SK-N-SH (cell line): ENCODE measurements at places on chromosomes 2 and 18.

DNA sequence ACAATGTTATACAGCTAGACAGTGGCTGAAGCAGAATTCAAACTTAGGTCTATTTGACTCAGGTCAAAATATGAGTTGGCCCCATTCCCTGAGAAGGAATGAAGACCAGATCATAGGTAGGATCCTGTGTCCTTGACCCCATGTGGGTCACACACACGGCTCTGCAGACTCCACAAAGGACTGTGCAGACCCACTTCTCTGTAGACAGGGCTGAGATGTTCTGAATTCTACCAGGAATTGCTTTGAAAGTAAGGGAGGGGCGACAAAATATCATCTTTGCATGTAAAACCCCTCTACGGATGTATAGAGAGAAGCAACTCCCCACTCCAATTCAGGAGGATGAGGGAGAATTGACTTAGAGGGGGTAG, 62.3 kb upstream of the CTIF start:
- no peak for DNase-seq

GRCh38 chr18:62281684-62282083, 43.4 kb upstream of the TNFRSF11A start:
- DNase-seq = no peak

- no peak for DNase-seq
Observed at GRCh38 chr2:189569295-189569910, 11.2 kb downstream of the SLC40A1 start.

DNA sequence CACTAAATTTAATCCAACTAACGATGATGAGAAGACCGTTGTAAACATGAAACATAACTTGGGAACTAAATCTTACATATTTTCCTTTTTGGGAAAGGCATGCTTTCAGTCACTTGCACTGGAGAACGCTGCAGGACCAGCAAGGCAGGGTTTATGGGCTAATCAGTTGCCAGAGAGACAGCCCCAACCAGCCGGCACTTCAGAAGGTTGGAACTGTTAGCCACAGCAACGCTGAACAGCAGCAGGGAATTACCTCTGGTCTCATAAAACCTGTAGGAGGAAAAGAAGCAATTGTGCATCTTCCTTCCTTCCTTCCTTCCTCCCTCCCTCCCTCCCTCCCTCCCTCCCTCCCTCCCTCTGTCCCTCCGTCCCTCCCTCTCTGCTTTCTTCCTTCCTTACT, 33.9 kb upstream of the SIX2 start:
- DNase-seq = no peak

DNA sequence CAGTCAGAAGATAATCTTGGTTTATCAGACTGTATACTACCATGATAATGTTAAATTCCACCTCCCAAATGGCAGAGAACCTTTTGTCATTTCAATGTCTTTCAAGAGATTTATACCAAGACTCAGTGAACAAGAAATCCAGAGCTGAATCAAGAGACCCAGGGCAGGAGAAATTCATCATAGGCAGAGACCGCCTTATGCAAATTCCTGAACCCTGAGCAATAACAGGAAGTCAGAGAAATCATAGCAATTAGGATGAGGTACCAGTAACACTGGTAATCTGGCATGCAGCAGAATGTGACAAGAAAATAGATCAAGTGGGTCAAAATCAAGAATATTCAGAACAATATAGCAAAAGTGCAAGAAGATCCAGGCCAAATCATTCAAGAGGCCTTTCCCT, 412.4 kb upstream of the LRATD1 start:
- no peak for DNase-seq

GRCh38 chr2:197786010-197786877, 1.1 kb upstream of the BOLL start:
- DNase-seq = peak; percentile 81

DNA sequence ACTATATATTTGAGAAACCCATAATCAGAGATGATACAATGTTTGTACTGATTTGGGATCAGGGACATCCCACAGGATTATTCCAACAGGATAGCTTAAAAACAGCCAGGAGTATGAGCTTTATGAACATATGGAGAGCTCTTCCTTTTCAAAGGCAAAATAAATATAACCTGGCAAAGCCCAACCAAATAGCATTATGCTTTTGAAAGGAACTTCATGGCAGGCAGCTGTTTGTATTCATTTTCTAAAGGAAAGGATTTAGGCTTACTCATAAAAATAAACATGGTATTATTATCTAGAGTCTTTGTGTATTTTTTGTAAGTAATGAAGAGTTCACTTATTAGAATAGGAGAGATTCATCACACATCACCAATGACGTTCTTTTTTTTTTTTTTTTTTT, 44.4 kb downstream of the CCDC195 start:
- no peak for DNase-seq

- DNase-seq = no peak
Observed at GRCh38 chr18:57122936-57123510, 23.9 kb upstream of the BOD1L2 start.

DNA sequence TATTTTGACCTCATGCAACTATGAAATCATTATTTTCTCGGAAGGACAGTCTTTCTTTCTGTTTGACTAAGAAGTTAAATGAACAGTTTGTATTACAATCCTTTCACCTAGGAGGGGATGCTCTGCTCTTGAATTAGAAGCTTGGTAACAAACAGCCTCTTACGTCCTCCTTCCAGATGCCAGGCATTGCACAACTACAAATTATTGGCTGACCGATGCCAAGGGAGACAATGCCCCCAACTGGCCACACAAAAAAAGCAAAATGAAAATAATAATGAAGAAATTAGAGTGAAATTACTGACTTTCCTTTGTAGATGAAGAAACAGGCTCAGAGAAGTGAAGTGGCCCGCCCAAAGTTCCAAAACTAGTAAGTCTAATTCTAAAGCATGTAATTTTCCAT, 177.9 kb downstream of the CYRIA start:
- DNase-seq = peak; percentile 73

DNA sequence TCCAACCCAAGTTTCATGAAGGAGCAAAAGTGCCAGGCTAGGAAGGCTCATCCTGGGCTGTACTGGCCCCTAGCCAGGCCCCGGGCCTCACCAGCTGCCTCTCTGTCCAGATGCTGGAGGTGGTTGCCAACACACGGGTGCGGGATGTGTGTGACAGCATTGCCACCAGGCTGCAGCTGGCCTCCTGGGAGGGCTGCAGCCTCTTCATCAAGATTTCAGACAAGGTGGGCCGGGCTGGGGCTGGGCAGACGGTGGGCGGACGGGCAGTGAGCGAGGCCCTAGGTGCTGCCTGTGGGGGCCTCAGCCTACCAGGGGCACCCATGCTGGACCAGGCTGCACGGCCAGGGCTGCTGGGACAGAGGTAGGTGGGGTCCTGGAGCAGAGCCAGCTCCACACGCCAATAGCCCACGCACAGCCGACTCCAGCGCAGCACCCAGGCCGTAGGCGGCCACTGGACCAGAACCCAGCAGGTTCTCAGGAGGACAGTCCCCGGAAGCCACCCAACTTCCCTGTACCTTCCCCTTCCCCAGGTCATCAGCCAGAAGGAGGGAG, 11.8 kb upstream of the GPR17 start:
- DNase-seq = peak; percentile 73

GRCh38 chr2:21155365-21156136, 31.8 kb downstream of the TDRD15 start:
- DNase-seq = no peak

DNA sequence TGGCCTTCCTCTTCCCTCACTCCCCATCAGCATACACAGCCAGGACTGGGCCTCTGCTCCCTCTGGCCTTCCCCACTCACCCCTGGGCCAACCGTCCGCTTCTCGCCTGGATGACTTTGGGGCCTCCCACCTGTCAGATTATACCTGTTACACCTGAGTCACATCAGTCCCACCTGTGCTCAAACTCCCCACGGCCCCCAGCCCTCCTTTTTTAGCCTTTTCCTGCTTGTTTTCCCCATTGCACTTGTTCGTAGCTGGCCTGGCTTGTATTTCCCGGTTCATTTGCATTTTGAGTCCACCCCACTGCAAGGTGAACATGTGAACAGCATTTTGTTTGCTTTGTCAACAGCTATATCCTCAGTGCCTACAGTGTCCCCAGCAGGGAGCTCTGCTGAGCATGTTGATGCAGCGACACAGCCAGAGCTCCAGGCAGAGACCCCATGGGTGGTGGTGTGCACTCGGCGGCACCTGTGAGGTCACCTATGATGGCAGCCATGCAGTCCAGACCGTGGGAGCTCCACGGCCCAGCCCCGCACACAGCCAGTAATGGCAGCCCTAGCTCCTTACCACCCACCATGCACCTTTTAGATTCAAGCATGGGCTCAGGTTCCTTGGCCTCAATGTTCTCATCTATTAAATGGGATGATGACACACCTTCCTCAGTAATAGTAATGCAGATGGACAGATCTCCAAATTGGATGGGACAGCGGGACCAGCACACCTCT, 276.4 kb upstream of the HS6ST1 start:
- DNase-seq = no peak

GRCh38 chr2:163505281-163505680, 230.5 kb downstream of the FIGN start:
- DNase-seq = no peak

GRCh38 chr2:25977768-25978167, 4.5 kb downstream of the KIF3C start:
- no peak for DNase-seq
